Activated CD4-positive, alpha-beta T cell treated with anti-CD3 and anti-CD28 coated beads for 4 hours (primary cell): ENCODE measurements at places on chromosomes 2 and 18.

DNA sequence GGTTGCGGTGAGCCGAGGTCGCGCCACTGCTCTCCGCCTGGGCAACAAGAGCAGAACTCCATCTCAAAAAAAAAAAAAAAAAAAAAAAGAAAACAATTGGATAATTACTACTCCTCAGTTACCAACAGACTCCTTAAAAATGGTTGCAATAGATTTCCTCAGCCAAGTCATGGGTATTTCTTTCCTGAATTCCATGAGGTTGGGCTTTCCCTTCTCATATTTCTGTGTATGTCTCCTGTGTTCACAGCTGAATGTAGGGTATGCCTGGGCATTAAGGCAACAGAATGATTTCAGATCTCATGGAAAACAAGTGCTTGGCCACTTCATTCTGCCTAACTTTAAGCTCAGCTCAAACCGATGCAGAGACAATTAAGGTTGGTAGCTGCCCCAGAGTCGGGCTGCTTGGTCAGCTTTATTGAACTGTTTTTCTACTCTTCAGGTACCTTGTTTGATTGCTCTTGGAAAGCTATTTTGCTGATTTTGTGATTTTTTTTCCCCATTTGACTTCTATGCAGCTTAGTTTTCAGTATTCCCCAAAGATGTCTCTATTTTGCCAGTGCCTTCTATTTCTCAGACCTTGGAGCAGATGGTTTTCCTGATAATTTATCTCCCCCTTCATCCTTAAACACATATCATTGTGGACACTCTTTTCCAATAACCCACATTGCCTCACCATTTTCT, 24.8 kb downstream of the KIF5C start:
- DNase-seq: no peak

DNA sequence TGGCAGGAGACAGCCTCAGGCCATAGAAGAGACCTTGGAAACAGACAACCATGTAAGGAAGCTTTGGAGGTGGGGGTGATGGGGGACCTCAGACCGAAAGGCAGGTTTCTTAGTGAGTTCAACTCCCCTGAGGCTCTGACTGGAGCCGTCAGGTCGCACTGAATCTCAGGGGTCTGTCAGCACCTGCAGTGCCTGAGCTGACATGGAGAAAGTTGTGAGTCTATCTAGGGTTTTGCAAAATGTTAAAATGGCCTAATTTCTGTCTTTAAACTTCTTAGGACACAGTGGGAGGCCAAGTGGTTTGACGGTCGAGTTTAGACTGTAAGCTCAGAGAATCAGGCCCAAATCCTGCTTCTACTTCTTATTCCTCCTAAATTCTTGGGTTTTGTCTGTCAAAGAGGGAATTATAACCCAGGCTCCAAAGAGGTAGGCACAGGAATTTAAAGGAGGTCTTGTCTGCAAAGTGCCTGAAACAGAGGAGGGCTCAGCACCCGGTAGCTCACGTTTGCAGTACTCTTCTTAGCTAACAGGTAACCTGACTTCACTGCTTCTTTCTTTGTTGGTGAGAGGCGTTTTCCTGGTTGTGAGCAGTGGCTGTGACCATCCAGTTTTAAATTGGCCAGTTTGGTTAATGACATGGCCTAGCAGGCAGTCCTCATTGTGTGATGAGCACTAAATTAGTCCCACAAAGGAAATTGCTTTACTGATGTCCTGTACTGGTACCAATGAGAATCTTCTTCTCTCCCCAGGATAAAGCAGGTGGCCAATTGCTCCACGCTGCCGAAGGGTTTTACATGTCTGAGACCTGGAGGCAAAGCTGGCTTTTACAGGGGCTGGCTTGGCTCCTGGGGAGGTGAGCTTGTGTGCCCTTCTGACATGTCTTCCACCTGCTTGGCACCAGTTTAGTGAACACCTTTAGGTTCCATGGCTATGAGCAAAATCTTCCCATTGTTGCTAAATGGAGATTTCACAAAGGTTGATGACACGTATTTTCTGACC, 95.7 kb downstream of the MYCN start:
- no peak for DNase-seq

GRCh38 chr2:237923481-237924163, 43.2 kb upstream of the UBE2F start:
- peak; percentile 77 for DNase-seq

DNA sequence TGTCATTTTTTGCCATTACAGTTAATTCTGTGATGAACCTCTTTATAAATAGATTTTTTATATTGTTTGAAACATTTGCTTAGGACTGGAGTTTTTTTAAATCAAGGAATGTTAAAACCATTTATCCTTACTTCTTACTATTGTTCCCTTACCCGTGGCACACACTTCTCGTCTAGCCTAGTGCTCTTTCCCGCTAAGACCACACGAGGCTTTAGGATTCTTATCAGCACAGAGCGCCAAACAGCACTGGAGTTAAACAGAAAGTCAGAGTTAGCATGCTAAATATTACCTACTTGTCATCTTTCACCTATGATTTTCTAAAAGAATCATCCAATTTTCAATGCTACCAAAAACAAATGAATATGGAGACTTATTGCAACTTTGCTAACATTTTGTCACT, 112.6 kb downstream of the TMEFF2 start:
- no peak for DNase-seq

GRCh38 chr2:176763130-176763529, 449.5 kb upstream of the HNRNPA3 start:
- DNase-seq: no peak

GRCh38 chr18:33184958-33185357, 255.6 kb downstream of the CCDC178 start:
- no peak for DNase-seq

GRCh38 chr2:232632904-232633412, 446 bp upstream of the EFHD1 start:
- peak; percentile 13 for DNase-seq

- no peak for DNase-seq
Observed at GRCh38 chr18:38028946-38029345, 463.3 kb upstream of the CELF4 start.

GRCh38 chr18:75400366-75400765, 27.1 kb downstream of the SMIM21 start:
- no peak for DNase-seq

- no peak for DNase-seq
Observed at GRCh38 chr2:200442471-200442870, 67.4 kb downstream of the KCTD18 start.

DNA sequence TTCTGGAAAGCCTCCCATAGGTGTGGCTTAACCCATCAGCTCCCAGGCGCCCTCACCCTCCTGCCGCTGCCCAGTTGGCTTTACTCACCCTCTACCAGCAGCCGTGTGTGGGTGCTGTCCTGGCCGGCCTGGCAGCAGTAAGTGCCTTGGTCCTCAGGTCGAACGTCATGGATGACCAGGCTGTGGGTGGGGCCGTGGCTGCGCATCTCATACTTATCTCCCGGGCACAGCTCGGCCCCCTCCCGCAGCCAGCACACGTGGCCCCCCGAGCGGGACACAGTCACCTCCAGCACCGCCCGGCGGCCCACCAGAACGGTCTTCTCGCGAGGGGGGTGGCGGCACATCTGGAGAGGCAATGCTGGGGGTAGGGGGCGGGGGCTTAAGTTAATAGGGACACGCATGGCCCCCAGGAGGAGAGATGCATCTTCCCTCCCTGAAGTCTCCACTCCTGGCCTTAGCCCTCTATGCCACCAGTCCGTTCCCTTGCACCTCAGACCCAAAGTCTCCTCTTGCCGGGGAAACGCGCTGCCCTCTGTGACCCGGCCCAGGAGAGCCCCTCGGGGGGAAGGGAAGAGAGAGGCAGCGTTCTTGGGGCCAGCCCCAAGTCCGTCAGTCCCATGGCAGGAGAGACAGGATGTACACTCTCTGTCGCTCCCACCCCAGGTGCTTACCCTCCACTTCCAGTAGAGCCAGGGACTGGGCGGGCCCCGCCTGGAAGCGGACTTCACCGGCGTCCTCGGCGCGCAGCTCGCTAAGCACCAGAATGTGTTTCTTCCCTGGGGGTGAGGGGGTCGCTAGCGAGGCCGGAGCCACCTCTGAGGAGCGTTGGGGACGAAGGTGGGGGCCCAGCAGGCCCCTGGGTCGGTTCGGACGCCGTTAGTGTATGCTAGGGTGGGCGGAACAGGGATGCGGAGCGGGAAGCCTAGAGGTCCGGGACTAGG, 7.9 kb downstream of the TMEM198 start:
- no peak for DNase-seq

- no peak for DNase-seq
Observed at GRCh38 chr2:60292242-60292641, 261.2 kb downstream of the BCL11A start.

GRCh38 chr2:42638080-42638784, 69.8 kb downstream of the MTA3 start:
- no peak for DNase-seq

DNA sequence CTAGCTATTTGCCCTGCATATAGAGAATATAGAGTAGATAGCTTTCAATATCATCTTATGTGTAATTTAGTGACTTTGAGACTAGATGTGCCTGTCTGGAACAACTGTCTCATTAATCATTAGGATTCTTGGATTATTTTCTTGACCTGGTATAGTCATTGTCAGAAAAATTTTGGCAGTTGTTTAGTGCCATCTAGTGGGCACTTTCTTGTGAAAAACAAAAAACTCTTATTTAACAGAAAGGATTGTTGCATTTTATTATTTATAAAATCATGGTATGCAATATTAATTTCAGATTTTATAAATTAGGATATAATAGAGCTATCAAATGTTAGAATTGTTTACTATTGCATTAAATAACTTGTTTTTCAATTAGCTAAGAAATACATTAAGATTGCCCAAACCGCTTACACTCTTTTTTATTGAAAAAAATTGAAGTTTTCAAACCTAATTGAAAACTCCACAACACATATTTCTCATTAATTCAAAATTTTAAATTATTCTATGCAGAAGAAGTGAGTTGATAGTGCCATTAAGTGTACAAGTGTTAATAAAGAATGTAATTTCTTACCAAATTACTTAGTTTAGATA, 80.3 kb downstream of the DYNAP start:
- DNase-seq: no peak
